ENCODE measurements at places on chromosomes 6 and 20. TPM values are rescaled to one million over a fixed set of nuclear protein-coding genes. Genes with fewer than 3 reads are reported as not detected.

SIRPB1 gene
- 3.4 TPM for total RNA-seq

TULP4 gene
- total RNA-seq, result 84.3 TPM

- DNase-seq, result no peak
Observed at GRCh38 chr6:84606860-84607259, 157.5 kb downstream of the TBX18 start.

DNA sequence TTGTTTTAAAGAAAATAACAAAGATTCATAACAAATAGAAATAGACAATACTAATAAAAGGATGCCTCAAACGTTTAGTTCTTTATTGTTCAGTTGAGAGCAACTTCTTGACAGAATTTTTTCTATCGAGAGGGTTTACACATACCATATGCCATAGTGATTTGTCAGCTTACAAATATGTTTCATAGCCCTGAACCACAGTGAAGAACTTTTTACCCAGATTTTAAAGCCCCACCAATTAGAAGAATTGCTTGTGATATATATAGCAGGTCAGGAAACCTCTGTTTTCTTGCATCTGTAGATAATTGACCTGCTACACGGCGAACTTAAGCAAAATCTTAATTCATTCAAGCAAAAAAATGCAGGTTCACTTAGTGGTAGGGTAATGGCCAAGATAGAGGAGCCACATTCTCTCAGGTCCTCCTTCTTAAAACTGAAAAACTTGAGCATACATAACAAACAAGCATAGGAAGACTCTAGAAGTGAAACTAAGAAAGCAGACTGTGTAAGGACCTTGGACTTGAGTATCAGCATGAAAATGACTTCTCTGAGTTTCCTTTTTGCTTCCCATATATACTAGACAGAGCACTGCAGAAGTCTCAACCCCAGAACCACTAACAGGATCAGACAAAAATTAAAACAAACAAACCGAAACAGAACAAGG lies 39.5 kb downstream of the CRISP1 start:
- DNase-seq, result no peak

All from Calu3 (cell line).